ENCODE measurements at places on chromosomes 6 and 20.
A peak's percentile ranks its signal among the peaks of the same experiment; 100 is the strongest.

GRCh38 chr6:158113802-158114201, 54.3 kb downstream of the SERAC1 start:
- no peak for DNase-seq

DNA sequence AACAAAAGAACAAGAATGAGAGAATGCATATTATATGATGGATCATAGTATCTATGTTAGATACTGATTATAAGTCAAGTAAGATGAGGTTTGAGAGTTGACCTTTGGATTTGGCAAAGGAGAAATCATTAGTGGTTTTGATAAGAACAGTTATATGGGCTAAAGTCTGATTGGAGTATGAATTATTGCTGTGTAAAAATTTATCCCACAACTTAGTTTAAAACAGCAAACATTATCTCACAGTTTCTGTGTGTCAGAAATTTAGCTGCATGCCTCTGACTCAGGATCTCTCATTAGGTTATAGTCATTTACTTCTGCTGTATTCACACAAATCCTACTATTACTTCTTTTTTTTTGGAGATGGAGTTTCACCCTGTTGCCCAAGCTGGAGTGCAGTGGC, 56.7 kb downstream of the FAM135A start:
- DNase-seq: no peak

DNA sequence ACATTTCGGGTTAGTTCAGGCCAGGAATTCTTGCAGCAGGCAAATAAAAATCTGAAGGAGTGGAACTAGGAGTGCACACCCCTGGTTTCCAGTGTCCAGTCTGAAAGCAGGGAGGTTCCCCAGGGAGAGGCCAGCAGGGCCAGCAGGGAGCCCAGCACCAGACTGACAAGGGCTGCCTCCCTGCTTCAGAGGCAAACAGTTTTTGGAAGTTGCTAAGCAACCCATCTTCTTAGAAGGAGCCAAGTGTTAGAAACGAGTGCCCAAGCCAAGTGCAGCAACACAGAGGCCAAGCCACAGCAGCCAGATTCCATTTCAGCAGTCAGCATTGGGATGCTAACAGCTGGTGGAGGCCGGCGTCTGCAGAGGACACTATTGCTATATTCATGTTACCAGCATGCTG, 179.1 kb downstream of the SYNDIG1 start:
- no peak for DNase-seq

GRCh38 chr6:3410385-3411360, 46.2 kb downstream of the SLC22A23 start:
- DNase-seq: peak; percentile 57

- no peak for DNase-seq
These were observed 139.0 kb downstream of the PXDC1 start for GRCh38 chr6:3612341-3613041.

GRCh38 chr6:96469312-96469711, 52.3 kb upstream of the UFL1 start:
- DNase-seq: no peak

GRCh38 chr6:107582086-107582485, 92.2 kb downstream of the SOBP start:
- DNase-seq: no peak

DNA sequence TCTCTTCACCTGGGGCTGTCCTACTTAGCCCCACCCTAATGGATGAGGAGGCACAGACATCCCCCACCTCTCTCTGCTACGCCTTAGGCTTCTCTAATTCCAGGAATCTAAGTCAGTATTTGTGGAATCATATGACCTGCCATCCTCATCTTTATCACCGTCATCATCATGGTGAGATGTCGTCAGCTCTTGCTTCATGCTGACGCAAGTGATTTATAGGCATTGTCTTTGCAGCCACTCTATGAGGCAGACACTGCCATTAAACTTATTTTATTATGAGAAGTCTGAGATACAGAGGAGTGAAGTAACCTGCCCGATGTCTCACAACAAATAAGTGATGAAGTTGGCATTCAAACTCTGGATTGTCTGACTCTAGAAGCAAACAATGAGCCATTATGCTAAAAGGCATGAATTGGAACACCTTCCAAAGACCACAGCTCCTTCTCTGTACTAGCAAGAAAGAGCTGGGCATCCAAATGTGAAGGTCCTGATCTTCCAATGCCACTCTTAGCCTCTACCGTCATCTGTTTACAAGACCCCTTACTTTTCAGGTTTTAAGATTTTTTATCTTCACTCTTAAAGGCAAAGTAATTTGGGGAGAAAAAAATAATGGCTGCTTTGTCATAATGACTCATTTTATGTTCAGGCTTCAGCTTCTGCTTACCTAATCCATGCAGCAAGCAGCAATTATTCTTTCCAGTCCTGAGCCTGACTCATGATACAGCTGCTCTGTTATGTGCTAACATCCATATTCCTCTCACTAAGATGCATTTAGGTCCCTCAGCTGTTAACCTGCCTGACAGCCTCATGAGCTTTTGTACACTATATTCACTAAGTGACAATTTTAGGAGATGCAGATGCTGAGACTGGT, 113.7 kb upstream of the BCLAF1 start:
- DNase-seq: no peak

DNA sequence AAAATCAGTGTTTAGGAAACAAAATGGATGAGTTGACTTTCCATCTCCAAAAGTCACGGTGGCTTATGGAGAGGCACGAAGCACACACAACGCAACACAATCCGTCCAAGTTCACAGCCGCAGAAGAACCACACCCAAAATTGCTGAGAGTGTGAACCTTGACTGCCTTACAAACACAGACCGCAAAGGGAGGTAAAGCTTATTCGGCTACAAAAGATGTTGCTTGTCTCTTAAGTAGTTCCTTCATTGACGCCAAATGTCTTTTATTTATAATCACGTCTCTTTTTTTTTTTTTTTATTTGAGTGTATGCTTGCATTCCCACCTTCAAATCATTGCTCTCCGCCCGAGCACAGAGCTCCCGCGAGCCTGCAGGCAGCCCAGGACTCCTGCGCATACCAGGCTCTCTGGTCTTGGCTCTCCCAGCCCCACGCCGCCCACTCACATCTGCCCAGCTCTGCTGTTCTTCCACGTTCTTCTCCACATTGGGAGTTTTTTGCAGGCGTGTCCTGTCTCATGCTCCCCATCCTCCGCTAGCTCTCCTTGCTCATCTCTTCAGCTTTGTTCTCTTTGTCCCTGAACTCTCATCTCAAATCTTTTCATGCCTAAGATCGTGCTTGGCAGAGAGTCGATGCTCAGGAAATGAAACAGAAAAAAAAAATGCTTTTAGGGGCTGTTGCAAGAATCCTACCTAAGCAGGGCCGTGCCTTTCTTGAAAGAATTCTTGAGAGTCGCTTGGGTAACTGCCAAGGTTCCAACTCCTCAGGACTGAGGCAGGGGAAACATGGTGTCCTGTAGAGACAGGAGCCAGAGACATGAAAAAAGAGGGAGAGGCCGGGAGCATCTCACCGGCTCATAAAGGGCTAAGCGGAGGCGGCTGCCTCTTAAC, 25.8 kb downstream of the LY86 start:
- no peak for DNase-seq

GRCh38 chr6:99016355-99016754, 68.6 kb upstream of the FBXL4 start:
- no peak for DNase-seq

DNA sequence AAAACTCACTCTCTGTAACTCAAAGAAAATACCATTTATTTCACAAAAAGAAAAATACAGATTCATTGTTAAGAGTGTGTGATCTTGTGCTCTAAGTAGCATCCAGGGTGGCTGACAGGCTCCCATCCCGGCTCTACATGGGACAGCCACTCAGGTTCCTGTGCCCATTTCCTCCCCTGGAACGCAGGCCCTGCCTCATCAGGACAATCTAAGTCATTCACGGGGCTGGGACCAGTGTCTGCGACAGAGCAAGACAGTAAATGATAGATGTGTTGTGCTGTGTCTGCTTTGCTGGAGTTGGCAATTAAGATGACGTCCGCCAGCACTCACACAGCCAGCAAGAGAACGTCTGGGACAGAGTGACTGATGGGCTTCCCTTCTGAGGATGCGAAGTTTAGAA, 6.9 kb upstream of the FAM209A start:
- DNase-seq: no peak

DNA sequence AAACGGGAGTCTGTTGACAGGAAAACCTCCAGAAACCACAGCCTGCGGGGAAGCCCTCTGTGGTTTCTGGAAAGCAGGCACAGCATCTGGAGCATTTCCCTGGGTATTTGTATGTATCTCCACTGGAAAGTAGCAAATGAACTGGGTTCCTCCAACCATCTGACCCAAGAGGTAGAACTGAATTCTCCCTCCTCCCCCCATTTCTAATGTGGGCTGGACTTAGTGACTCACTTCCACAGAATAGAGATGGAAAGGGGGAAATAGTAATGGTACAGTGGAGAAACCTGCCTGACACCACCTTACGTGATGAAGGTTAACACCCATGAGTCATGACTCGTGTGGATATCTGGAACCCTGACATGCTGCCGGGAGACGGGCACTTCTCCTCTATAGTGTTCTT, 51.9 kb upstream of the XRN2 start:
- no peak for DNase-seq

- peak; percentile 47 for DNase-seq
These were observed 84.4 kb downstream of the GMPR start for GRCh38 chr6:16322666-16323312.

DNA sequence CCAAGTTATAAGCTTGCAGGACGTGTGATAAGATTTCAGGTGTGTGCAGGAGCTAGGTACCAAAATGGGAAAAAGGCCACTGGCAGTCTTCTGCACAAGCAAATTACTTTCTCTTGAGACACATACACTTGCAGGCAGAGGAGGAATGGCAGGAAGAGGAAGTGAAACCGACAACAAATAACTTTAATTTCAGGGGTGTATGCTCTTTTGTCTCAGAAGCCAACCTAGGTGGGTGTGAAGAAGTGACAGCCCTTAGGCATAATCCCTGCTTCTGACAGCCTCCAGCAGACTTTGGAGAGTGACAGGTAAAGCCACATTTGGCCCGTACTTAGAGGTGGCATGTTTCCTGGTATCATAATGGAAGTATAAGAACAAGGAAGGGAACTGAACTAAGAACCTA, 118.8 kb upstream of the TRAF3IP2 start:
- no peak for DNase-seq

DNA sequence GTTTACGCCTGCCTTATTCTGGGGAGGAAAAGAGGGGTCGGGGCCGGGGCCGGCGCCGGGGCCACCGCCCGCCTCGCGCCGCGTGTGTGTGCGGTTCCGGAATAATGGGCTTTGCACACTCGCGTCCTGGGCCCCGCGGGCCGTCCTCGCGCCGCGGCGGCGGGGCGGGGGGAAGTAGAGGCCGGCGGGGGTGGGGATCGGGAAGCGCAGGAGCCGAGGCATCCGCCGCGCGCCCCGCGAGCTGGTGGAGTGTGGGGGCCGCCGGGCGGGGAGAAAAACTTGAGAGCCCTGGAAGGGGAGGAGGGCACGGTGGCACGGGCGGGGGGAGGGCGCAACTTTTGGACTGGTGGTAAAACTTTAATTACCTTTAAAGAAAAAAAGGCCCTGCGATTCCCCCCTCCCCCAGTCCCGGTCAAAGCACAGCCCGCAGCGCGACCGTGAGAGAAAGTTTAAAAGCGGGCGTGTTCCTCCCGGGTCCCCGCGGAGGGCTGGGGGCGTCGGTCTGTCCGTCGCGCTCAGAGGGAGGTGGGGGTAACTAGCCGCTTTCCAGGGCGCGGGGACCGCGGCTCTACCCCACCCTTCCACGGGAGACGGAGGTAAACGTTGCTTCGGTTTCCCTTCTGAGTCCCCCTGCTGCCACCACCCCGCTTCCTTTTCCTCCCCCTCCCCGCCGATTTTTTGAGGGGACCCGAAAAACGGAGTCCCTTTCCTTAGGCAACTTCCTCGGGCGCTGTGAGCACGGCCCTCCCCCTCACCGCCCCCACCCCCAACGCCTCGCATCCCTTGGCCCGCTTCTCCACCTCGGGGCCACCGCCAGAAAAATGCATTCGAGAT, 1.9 kb downstream of the L3MBTL3 start:
- peak; percentile 12 for DNase-seq

DNA sequence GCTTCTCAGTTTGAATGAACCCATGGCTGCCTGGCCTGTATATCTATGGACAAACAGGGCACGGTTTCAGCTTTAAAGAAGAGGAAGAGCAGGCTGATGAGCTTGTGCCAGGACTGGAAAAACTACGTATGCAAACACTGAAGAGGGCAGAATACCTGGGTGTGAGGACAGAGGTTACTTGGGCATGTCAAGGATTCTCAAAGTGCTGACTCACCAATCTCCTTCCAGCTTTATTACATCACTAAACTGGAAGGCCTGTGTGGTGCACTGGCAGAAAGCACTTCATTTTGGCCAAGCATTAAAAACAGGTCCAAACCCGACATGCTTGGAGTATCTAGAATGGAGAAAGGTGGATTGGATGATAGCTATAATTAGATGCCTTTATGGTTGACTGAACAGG, 95.2 kb downstream of the GMPR start:
- no peak for DNase-seq

GRCh38 chr6:12289365-12289919, 719 bp upstream of the EDN1 start:
- no peak for DNase-seq

DNA sequence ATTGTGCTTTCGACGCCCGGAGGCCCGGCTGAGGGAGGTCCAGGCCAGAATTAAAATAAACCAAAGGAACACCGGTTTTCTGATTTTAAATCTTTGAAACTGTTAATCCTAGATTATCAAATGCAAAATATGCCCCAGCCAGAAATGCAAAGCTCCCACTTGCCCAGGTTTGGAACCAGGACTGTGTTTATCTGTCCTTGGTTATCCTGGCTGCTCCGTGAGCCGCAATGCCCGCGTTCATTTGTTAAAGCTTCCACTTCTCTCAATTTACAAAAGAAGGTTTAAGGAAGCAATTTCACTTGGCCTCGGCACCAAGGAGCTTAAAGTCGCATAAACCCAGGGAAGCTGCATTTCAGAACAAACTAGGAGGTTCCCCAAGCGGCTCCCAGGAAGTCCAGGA, 250.0 kb downstream of the TAF4 start:
- no peak for DNase-seq

- DNase-seq: no peak
These were observed 120.9 kb upstream of the CD93 start for GRCh38 chr20:23206995-23207394.

GRCh38 chr6:68364271-68364805, 270.7 kb upstream of the ADGRB3 start:
- no peak for DNase-seq

GRCh38 chr20:61205769-61206168, 46.3 kb upstream of the CDH4 start:
- DNase-seq: no peak

DNA sequence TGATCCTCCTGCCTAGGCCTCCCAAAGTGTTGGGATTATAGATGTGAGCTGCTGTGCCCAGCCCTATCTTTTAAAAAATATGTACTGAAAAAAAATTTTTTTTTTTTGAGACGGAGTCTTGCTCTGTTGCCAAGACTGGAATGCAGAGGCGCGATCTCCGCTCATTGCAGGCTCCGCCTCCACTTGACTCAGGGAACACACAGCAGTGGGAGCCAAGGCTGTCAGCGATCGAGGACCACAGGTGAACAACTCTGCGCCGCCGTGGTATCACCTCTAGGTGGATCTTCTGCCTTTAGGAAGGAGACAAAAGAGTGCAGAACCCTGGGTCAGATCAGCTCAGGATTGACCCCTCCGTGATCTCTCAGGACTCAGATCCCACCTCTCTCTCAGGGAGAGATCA, 13.7 kb downstream of the RAET1E start:
- DNase-seq: no peak

GRCh38 chr6:81894306-81894705, 141.8 kb upstream of the TENT5A start:
- DNase-seq: no peak

GRCh38 chr6:162234631-162235030, 492.9 kb downstream of the PRKN start:
- DNase-seq: no peak
